ENCODE measurements at places on chromosomes 7 and 10.

DNA sequence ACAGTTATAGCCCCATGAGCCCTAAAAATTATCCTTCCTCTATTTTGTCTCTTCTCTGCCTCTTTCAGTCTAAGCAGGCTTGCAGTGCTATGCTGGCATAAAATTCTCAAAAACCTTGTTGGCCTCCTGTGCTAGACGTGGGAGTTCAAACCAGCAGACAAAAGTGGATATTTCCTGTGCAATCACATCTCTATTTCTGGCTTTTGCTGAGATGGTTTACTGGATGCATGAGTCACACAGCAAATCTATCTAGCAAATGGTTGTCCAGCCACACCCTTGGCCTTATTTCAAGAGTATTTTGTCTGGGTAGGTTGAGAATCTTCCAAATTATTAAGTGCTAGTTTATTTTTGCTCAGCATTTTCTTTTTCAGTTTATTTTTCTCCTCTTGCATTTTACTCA lies 370.8 kb downstream of the CDC14C start:
- no peak for DNase-seq

DNA sequence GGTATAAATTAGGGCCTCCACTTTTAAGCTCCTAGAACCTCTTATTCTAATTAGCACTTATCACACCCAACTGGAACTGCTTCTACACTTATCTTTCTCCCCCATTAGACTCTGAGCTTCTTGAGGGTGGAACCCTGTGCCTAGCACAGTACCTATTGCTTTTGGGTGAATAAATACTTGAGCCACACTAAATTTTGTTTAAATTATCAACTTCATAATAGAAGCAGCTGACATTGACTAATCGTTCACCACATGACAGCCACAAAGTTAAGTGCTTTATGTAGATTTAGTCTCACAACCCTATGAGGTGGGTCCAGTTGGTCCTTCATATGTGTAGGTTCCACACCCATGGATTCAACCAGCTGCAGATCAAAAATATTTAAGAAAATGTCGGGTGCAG lies 36.0 kb upstream of the DNAJB12 start:
- no peak for DNase-seq

DNA sequence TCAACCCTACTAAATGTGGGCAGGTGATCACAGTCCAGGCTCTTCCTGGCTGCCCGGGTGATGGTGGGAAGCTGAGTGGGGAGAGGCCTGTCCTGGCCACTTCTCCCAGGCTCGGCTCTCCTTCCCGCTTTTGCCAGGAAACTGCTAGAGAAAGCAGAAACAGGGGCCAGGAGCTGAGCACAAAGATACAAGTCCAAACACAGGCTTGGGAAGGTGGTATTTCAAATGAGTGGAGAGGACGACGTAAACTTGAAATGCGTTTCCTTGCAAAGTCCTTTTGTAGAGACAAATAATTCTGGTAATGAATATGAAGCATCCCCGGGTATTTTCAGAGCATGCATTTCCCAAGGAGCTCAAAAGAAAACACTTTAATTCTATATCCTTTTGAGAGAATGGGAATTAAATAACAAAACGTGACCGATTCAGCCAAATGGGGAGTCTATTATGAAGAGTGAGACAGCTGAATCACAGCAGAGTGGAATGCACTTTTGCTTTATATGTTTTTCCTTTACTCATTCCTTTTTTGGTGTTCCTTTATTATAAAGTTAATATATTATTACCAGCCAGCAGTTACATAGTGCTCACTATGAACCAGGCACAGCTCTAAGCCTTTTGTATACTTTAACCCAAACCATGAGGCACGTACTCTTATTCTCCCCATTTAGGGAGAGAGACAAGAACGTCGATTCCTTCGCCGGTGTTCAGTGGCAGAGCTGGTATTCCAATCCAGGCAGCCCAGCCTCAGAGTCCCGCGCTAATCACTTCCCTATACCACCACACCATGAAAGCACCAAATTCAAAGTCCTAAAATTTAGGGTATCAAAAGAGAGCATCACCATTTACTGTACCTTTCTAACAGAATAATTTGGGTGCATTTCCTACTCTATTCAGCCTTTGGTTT lies 218.2 kb upstream of the KLF14 start:
- no peak for DNase-seq

DNA sequence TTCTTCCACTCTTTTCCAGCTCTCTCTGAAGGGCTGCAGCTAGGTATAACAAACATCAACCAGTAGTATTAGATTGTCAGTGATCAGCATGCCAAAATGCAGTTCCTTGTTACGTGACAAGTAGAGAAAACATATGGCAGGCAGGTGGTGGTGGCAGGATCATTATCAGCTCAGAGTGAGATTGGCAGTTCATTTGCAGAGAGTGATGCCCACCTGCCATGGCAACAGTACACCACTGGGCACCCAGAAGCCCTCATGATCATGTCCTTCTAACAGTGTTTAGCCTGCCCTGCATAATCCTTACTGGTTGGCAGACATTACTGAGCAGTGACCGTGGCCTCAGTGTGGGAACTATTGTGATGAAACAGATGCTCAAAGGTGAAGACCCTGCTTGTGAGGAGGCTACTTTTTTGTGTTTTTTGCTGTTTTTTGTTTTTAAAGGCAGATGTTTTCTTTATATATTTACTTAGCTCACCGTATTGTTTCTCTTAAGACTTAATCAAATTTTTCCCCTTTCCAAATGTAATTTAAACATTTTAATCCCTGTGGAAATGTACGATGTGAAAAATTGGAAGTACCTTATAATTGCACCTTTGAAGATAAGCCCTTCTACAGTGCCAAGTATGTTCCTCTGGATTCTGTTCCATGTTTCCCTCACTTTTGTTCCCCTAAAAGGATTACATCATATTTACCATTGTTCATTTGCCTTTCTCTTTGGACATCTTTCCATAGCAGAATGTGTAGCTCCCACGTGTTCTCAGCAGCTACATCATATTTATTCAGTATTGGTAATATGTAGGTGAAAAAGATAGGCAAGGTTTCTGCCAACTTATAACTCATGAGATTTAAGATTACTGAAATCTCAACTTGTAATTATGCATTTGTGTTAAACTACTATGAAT lies 179.6 kb downstream of the SND1 start:
- no peak for DNase-seq

DNA sequence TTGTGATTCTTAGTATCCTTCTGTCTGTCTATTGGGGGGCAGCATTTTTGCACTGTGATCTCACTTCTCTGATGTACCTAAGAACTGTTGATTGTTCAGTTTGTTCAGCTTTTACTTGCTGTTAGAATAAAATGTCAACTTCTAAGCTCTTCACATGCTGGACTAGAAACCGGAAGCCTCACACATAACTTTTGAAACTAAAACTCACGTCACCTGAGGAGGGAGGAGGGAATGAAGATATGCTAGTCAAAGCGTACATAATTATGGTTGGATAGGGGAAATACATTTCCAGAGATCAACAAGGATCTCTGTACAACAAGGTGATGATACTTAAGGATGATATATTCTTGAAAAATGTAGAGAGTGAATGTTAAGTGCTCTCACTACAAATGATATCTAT lies 609.7 kb downstream of the INHBA start:
- DNase-seq: no peak

- DNase-seq: no peak
Observed at GRCh38 chr10:104582602-104582951, 58.5 kb upstream of the SORCS3 start.

DNA sequence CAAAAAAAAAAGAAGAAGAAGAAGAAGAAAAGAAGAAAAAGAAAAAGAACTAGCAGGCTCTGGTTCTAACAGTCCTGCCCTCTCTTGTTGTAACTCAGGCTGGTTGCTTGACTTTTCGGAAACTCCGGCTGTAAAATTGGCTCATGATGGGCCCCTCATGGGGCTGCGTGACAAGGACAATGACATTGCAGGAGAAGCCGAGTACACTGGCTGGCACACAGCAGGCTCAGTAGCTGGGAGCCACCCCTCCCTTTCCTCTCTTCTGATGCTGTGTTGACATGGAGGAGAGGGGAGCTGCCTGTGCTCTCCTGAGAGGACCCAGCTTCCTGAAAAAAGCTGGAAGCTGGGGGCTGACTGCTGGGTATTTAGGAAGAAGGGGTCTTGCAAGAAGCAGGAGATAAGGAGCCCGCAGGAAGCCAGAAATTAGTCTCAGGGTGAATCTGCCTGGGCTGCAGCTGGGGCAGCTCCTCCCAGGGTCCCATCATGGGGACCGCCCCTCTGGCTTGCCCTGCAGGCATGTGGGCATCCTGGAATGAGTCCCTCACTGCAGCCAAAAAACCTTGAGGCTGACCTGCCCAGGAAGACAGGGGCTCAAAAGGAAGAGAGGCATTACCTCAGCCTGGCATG lies 14.6 kb upstream of the GPR26 start:
- DNase-seq: no peak

DNA sequence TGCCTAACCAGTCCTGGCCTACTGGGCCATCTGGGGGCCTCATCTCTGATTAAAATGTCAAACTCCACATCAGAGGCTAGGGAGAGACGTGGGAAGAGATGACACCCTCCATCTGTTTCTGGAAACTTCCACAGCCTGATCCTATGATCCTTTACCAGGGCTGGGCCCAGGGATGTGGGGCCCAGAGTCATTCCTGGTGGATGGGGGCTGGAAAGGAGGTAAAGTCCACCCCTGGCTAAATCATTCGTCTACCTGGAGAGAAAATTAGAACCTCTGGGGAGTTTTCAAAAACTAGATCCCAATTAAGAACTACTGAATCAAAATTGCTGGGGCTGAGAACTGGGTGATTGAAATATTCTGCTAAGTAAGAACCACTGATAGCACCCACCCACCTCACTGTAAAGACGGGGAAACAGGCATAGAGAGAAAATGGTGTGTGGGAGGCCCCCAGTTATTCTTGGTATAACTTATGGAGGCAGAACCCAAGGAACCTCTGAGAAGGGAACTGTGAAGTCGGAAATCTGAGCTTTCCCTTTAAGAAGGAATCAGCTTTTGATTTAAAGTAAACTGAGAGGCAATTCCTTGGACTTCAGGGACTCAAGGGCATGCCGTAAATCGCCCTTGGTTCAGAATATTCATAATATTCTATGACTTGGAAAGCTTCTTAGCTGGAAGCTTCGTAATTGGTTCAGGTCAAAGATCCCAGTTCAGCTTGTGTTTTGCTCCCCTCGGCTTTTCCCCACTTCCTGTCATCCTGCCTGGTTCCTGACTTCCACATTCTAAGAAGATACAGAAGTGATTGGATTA lies 53.1 kb downstream of the PRKAG2 start:
- no peak for DNase-seq

DNA sequence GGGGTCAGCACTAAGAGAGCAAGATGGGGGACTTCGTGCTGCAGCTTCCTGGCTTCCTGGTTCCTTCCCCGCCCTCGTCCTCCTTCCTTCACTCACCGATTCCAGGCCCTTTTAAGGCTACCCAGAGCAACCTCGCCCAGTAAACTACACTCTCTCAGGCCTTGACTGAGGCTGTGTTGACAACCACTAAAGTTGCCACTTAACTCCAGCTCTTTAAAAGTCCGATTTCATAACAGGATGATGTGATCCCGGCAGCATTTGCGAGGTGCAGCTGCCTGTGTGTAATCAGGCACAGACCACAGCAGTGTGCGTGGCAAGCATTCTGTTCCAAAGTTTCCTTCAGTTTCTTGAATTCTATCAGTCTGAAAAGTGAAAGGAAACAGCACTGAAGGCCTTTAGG lies 110.6 kb downstream of the RAB11FIP2 start:
- no peak for DNase-seq

DNA sequence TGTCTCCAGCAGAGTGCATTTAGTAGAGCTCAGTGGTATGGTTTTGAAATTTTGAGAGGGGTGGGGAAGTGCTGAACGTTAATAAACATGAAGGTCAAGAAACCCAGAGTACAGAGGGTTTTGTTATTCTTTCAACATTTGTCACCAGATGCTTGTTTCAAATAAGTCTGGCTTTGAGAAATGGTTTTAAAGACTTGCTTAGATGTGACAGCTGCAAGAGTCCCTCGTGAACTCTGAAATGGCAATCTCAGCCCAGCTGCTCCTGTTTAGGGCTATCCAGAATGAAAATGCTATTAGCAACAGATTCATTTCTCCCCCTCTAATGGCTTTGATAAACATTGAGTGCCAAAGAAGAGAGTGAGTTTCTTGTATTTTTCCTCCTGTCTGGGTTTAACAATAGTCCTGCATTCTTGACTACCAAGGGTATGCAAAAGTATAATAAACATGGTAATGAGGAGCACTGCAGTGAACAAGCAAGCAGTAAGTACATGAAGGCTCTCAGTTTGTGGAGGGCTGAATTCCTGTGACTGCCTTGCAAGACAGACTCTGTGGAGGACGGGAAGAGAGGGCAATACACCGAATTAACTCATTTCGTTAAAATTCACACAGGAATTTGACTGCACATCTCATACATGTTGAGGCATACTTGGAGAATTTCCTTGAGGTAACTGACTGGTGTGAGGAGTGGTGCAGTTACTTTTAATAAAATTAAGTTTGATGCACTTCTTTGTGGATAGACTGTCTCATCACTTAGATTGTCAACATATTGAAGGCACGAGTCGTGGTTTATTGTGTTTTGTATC lies 490.9 kb downstream of the REEP3 start:
- no peak for DNase-seq

DNA sequence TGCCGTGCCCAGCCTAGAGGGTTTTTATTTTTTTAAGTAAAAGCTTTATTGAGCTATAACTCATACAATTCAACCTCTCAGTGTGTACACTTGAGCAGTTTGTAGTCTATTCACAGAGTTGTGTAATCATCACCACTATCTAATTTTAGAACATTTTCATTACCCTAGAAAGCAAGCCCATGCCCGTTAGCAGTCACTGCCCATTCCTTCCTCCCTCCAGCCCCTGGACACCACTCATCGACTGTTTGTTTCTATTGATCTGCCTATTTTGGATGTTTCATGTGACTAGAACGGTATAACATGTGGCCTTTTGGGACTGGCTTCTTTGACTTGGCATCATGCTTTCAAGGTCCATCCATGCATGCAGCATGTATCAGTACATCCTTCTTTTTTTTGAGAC lies 25.7 kb upstream of the SEC61A2 start:
- no peak for DNase-seq

- DNase-seq: no peak
Observed at GRCh38 chr7:12851841-12852240, 164.4 kb downstream of the ARL4A start.

DNA sequence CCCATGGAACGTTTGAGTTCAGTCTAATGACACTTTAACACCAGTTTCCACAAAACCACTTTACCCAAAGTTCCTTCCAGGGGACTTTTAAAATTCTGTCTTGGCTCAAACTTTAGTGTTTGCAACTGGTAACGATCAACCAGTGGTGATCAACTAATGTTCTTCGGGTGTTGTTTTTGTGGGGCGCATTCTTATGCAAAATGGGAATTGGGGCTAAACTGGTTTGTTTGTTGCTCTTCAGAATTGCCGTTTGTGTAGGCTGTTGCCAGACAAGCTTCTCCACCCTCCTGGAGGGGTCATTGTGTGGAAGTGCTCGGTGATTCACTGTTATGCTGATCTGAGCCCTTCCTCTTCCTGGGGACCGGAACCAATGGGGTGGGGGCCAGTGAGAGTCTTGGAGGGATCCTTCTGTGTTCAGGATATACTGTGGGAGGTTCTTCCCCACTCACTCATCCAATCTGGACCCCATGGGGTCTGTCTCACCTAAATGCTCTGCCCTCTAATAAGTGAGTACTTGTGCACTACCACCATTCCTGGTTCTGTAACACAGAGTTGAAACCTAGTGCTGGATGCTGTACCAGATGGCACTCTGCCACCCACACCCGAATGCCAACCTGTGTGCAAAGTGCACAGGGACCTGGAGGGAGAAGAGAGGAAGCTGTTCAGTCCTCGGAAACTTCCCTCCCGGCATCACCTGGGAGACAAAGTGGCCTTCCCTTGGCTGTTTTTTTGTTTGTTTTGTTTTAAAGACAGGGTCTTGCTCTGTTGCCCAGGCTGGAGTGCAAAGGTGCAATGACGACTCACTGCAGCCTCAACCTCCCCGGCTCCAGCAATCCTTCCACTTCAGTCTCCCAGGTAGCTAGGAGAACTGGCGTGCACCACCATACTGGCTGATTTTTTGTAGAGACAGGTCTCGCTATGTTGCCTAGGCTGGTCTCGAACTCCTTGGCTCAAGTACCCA lies 2.1 kb downstream of the NFE2L3 start:
- DNase-seq: peak; percentile 44
